ENCODE measurements at places on chromosomes 11 and 22.

- no peak for DNase-seq
Observed at GRCh38 chr22:20641198-20641892, 132.6 kb upstream of the SERPIND1 start.

DNA sequence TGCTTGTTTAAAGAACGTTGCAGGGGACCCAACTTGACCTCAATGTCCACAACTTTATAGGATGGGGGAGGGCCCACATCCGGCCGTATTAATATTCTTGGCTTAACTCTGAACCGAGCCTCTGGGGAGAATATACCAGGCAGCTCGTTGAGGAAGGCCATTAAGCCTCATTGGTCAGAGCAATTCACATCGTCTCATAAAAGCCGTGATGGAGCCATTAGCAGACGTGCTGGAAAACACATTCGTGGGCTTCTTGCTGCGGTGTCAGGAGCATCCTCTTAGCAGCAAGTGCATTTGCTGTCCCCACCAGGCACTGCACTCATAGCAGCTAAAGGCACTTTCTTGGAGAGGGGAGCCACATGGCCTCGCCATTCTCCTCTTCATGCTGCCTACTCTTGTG, 14.9 kb downstream of the DSCAML1 start:
- no peak for DNase-seq

- no peak for DNase-seq
Observed at GRCh38 chr11:115221461-115222069, 282.6 kb downstream of the CADM1 start.

GRCh38 chr11:125935618-125936199, 10.1 kb upstream of the VSIG10L2 start:
- DNase-seq, result no peak

DNA sequence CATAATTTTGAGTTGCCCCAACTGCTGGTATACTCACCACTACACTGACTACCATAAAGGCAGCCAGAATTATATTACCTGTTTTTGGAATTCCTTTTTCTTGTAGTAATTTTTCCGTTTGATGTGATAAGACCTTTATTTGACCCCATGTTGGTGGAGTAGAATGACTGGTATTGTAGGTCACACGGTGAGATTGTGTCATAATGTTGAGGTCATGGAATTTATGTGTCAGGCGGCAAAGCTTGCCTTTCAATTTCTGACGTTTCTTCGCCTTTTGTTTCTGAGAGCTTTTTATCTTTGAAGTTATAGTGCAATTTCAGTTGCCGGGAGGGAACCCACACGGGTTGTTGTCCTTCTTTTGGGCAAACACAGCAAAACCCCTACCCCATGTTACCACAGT, 13.0 kb downstream of the OR52K1 start:
- no peak for DNase-seq

- no peak for DNase-seq
Observed at GRCh38 chr11:35629511-35629910, 11.3 kb downstream of the FJX1 start.

GRCh38 chr11:114774599-114775361, 96.5 kb downstream of the NXPE2 start:
- peak; percentile 54 for DNase-seq
